ENCODE measurements at places on chromosomes 7 and 10.
A peak's percentile ranks its signal among the peaks of the same experiment; 100 is the strongest.

GRCh38 chr7:155555116-155555695 is 8.8 kb upstream of the CNPY1 start:
- no peak for DNase-seq

DNA sequence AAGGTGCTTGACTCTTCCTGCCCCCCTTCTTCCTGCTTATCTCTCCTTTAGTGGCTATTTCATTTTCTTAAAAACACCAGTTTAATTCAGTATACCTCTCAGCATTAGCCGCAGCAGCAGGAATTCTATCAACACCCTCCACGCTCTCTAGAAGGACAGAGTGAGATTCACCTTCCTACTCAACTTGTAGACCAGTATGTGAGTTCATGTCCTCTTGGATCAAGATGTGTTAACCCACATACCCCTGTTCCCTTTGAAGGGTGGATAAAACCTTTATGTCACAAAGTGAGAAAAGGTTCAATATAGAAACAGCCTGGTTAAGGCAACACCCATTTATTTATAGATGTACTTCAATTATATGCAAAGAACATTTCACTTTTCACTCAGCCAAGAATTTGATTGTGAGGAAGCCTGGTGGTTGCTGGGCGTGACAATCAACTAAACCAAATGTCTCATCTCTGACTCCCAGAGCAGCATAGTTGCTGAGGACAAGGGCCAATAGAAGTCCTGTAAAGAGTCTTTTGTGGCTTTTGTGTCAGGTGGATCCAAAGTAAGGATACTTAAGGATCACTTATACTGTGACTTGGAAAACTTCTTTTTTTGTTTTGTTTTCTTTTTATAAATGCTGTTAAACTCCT is 617.1 kb downstream of the SORCS3 start:
- no peak for DNase-seq

GRCh38 chr10:114577133-114577532 is 80.9 kb downstream of the ABLIM1 start:
- no peak for DNase-seq

- DNase-seq, result no peak
Measured at GRCh38 chr7:128858380-128859231, 4.0 kb upstream of the ATP6V1F start.

DNA sequence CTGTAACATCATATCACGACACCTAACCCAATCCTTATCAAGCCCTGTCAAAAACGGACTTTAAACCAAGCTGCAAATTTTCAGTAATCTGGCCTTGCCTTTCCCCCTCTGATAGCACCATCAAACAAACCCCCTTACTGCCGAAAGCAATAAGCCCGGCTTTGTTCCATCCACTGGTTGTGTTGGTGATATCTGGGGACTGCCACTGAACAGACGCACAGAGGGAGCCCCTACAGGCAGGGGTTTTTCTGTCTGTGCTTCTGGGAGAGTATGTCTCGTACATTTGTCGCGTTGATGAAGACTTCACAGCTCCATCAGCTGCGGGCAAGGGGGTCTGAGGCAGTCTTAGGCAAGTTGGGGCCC is 550 bp upstream of the PLAU start:
- DNase-seq, result peak; percentile 9

- DNase-seq, result no peak
Measured at GRCh38 chr7:21828841-21829240, 116.9 kb downstream of the CDCA7L start.

All from NCI-H1694 (cell line).